ENCODE measurements at places on chromosomes 5 and 9.

DNA sequence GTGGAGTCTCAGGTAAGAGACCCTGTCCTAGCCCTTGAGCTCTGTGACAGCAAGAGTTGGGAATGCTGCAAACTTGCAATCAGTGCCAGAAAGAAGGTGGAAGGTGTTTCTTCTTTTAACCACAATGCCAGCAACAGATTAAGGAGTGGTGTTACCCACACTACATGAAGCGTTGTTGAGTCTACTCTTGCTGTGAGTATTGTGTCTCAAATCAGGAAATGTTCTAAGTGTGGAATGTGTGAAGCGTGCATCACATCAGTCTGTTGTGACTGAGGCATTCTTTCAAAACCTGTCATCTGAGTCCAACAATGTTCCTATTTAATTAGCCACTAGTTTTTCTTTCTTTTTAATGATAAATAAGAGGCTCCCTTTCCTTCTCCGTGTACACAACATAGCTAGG lies 2.9 kb upstream of the LURAP1L start:
- DNase-seq = no peak

- DNase-seq = no peak
These were observed 32.8 kb upstream of the PIP5K1B start for GRCh38 chr9:68672215-68672614.

GRCh38 chr5:155929112-155929511 lies 397.9 kb upstream of the SGCD start:
- no peak for DNase-seq

DNA sequence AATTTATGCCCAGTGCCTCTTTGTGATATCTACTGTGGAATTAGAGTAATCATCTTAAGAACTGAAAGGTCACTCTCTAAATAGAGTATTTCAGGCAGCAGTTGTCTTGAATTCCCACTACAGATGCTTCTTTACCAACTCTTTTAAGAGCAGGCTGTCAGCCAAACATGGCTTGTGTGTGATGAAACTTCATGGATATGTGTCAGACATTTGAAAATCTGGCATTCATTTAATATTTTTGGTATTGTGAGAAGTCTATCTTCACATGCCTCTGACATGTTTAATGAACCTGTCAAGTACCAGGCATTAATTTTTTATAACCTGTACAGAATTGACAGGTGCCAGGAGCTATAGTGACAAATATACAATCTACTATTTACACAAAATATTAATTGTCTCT lies 318.6 kb downstream of the CDH9 start:
- DNase-seq = no peak

DNA sequence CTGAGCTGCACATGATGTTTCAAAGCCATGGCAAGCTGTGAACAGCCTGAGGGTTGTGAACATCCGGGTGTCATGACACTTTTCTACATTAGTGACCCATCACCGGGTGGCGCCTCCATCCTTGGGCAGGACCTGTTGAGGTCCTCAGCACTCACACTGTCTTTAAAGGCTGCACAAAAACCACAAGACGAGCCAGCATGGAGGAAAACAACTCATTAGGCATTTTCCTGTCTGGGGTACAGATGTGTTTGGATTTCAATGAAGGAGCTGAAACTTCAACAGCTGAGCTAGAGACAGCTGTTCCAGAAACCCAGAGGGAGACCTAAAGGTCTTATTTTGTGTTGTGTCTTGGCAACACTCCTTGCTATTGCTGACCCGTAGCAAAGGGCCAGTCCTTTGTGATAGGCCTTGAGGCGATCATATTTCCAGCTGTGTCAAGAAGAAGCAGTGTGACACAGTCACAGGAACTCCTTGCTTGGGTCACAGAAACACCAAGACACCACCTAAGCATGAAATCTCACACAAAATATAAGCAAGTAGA lies 151.8 kb upstream of the VLDLR start:
- no peak for DNase-seq

All from CD4-positive, alpha-beta T cell treated with Interleukin-6 at 100 ng/mL for 8 hours (primary cell).